Left hindlimb (tissue), 1 donor: ENCODE measurements at places on chromosomes 11 and 22.

- DNase-seq, result peak; percentile 48
Observed at GRCh38 chr22:30079952-30080533, at the start of gene HORMAD2. Gene HORMAD2 (plus strand): TSS chr22:30080464. CDS start chr22:30093953, 13,489 bp downstream.

GRCh38 chr11:92682136-92682535 is 287.3 kb upstream of the MTNR1B start:
- DNase-seq, result no peak

DNA sequence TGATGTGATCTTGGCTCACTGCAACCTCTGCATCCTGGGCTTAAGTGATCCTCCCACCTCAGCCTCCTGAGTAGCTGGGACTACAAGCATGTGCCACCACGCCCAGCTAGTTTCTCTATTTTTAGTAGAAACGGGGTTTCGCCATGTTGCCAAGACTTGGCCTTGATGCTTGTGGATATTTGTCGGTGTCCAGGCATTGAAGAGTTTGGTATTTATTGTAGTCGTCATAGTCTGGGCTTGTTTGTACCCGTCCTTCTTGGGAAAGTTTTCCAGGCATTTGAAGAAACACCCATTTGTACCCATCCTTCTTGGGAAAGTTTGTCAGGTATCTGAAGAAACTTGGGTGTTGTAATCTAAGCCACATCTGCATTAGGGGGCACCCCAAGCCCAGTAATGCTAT is 28.7 kb downstream of the FCHSD2 start:
- no peak for DNase-seq

DNA sequence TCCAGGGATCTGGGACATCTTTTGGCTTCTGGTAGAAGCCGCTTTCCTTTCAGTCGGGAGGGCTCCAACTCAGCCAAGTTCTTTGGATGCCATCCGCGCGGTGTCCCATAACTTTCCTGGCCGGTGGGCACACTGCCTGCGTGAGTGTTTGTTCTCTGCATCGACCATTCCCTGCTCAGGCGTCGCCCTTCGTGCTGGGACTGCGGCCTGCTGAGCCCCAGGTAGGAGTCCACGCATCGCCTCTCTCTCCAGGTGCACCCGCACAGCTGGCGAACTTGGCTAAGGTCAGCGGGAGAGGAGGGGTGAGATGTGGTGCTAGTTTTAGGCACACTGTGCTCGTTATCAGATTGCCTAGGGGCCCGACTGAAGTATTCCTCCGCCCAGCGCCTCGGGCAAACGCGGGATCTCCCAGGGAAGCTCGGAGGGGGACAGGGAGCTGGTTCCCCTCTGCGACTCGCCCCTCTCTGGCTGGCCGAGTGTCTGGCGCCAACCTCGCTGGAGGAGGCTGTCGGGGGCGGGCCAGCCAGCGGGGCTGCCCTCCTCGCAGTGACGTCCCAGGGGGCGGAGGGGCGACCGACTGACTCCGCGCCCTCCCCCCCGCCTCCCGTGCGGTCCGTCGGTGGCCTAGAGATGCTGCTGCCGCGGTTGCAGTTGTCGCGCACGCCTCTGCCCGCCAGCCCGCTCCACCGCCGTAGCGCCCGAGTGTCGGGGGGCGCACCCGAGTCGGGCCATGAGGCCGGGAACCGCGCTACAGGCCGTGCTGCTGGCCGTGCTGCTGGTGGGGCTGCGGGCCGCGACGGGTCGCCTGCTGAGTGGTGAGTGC is at the start of gene LAYN:
Gene LAYN, plus strand, starts transcription at position 607 of the 823 bp plus-strand sequence. Its CDS starts 124 bp downstream, at position 731.
- DNase-seq, result peak; percentile 68

- DNase-seq, result no peak
Observed at GRCh38 chr22:48797731-48798130, 1029.9 kb downstream of the BRD1 start.

GRCh38 chr11:1513326-1514296 is 27.0 kb upstream of the MOB2 start:
- no peak for DNase-seq

- DNase-seq, result no peak
Observed at GRCh38 chr11:14224395-14224794, 134.6 kb downstream of the RRAS2 start.

- DNase-seq, result no peak
Observed at GRCh38 chr11:132683602-132684001, 848.7 kb downstream of the OPCML start.

DNA sequence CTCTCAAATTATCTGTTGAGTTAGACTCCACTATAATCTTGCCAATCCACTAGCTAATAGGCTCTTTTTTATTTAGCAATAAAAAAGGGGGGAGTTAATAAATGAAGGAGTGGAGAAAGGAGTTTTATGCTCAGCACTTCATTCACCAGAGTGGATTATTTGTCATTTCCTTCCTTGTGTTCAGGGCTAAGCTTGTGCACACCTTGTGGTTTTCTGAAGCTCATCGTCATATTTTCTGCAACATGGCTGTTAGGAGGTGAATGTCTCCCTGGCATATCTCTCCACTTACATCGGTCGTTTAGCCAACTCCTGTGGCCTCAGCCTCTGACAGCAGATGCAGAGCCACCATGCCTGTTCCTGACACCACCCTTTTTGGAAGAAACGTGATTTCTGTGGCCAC is 83.9 kb upstream of the MTNR1B start:
- DNase-seq, result no peak

DNA sequence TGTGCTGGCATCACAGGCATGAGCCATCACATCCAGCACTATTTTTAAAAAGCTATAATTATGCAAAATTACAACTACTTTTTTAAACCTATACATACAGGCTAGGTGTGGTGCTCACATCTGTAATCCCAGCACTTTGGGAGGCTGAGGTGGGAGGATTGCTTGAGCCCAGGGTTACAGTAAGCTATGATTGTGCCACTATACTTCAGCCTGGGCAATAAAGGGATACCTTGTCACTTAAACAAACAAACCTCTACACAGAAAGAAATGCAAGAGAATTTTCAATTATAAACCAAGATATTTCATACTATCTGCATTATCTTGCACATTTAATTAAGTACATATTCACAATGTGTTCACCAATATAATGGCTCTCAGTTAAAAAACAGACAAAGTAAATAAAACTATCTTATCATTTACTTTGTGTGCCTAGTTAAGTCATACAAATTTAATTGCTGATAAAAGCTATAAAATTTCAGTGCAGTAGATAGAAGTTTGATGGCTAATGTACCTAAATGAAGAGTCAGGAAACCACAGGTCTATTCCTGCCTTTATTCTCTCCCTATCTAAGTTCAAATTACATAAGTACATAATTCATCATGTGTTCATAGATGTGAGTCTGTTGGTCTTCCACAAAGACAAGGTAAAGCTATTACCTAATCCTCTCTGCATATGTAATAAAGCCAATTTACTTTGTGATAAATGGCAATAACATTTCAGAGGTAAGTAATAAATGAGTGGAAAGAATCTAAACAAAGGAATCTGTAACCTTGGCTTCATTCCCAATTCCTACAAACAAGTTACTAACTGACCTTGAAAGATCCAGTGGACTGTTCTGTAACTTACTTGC is 9.0 kb upstream of the RDX start:
- DNase-seq, result no peak
